CMK (cell line): ENCODE measurements at places on chromosomes 16 and 17.

- no peak for DNase-seq
Measured at GRCh38 chr17:6430769-6431168, 4.2 kb downstream of the AIPL1 start.

- no peak for DNase-seq
Measured at GRCh38 chr16:19419698-19420075, 2.0 kb downstream of the TMC5 start.

DNA sequence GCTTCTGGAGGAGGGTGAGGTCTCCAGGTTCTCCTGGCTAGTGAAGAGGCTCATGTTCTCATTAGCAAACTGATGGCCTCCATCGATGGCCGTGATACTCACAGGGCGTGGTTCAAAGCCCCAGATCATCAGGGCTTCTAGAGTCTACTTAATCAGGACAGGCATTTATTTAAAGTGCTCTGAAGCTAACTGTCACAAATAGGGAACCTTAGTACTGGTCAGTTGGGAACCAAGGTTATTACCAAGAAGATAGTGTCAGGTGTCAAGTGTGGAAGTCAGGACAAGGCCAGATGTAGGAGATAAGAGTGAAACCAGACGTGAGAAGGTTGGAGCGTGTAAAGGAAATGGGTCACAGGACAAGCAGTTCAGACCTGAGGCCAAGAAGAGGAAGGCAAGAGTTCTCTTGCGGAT is 56.9 kb downstream of the PIGL start:
- DNase-seq = no peak

DNA sequence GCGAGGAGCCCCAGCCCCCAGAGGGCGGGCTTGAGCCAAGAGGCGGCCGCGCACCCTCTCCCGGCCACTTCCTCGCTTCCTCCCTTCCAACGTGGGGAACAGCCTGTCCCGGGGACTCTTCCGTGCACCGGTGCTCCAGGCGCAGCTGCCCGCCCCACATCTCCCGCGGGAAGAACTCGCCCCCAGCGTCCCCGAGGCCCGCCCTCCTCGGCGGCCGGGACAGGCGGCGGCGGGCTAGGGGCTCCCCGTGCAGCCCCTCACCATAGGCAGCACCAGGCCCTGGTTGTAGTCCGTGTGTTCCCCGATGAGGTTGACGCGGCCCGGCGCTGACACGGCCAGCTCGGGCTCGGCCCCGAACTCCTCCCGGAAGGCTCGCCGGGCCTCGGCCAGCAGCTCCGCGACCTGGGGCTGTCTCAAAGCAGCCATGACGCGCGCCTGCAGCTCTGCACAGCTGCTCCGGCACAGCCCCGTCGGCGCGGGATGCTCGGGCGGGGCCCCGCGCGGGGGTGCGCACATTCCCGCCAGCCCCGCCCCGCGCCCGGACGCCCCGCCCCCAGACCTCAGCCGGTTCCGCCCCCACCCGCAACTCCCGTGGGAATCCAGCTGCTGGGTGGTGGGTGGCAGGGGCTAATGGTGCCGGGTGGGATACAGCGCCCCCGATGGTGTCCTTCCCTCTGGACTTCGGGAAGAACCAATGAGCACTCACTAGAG is at the start of gene GALK1:
Gene GALK1 (minus strand): TSS at position 482 of the 711 bp plus-strand sequence. CDS start 56 bp downstream, at position 426.
- no peak for DNase-seq

GRCh38 chr16:78431004-78431670 is 331.7 kb downstream of the WWOX start:
- no peak for DNase-seq

DNA sequence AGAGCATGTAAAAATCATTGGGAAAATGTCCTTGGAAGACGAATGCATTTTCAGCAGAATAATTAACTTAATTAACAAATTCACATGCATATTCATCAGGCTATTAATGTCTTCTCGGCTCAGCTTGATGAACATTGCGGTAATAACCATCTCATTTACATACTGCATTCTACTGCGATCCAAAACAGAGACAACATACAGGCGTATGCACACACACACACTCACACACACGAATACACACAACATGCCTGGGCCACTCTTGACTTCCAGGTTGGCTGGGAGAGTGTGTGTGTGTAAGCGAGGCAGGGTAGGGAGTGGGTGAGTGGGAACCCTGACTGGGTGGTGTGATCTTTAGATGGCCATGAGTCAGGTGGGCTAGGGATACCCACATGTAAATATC is 44.7 kb downstream of the NEUROD2 start:
- no peak for DNase-seq

DNA sequence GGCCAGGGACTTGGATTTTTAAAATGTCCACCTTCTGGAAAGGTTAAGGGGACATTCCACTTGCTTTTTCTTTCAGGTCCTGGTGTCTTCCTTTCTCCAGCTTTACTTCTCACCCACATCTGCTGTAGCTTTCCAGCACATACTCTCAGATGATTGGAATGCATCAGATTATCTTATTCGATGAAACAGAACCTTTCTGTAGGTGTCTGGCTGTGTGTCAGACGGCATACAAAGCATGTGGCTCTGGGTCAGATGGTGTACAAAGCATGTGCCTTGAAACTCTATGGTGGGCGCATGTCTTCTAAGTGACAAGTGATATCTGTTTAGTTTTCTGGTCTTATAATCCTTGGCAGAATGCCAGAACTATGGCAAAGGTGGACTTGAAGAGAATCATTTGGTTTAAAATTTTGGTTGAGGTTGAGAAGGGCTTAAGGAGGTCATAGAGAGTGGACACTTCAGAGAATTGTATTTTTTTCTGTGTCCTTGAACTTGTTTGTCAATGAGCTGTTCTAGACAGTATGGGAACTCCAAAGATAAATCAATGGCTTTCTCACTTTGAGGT is 125.3 kb downstream of the FTO start:
- DNase-seq = no peak

GRCh38 chr17:67635681-67636080 is 82.1 kb upstream of the NOL11 start:
- DNase-seq = no peak

- no peak for DNase-seq
Measured at GRCh38 chr16:48426244-48427141, 41.3 kb upstream of the SIAH1 start.

- DNase-seq = no peak
Measured at GRCh38 chr17:3739422-3740124, 15.9 kb downstream of the HASPIN start.

GRCh38 chr16:46811682-46812081 is 19.3 kb downstream of the C16orf87 start:
- no peak for DNase-seq

- DNase-seq = no peak
Measured at GRCh38 chr16:27824006-27824405, 239.5 kb downstream of the GSG1L start.

GRCh38 chr16:4617880-4618279 is 3.2 kb upstream of the UBALD1 start:
- no peak for DNase-seq

GRCh38 chr16:88475037-88475436 is 22.0 kb downstream of the ZFPM1 start:
- DNase-seq = no peak

DNA sequence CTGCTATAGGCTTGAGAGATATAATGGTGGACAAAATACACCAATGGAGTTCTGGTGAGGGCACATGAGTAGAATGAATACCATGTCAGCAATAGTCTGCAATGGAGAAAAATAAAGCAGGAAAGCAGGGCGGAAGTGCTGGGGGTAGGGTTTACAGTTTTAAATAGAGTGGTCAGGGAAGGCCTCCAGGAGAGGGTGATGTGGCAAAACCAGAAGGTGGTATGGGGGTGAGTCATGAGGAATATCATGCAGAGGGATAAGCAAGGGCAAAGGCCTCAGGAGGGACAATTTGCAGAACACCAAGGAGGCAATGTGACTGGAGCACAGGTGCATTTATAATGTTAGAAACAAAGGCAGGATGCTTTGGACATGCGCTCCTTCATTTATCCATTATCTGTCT is 102.0 kb downstream of the ITFG1 start:
- no peak for DNase-seq

DNA sequence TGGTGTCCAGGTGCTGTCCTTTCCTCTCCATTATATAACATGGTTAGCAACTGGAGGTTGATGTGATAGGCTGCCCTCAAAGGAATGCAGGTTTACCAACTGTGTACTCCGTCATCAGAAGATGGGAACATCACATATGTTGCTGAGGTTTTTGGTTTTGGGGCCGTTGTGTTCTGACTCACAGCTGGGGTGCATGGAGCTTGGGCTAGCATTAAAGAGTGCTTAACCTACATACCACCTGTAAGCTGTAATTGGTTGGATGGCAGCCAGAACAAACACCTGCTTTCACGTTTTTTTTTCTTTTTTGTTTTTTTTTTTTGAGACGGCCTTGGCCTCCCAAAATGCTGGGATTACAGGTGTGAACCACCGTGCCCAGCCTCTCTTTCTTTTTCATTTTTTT is 20.9 kb downstream of the TMEM11 start:
- DNase-seq = no peak

- no peak for DNase-seq
Measured at GRCh38 chr17:5931616-5932015, 138.6 kb upstream of the WSCD1 start.

DNA sequence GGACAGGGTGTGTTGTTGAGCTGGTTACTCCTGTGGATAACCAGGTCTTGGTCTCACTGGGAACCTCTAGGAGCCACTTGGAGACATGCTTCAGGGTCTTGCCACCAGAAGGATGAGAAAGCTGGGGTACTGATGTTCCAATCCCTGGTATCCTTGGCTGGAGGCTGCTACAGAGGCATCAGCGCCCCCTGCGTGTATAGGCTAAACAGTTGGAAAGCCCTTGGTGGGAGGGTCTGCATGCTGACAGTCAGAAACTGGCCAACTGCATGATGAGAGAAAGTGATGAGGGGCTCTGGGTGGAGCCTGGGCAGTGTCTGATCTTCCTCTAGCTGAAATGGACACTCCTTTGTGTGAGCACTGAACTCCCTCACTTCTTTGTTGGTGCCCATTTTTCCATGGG is 536.9 kb downstream of the XYLT1 start:
- DNase-seq = no peak

DNA sequence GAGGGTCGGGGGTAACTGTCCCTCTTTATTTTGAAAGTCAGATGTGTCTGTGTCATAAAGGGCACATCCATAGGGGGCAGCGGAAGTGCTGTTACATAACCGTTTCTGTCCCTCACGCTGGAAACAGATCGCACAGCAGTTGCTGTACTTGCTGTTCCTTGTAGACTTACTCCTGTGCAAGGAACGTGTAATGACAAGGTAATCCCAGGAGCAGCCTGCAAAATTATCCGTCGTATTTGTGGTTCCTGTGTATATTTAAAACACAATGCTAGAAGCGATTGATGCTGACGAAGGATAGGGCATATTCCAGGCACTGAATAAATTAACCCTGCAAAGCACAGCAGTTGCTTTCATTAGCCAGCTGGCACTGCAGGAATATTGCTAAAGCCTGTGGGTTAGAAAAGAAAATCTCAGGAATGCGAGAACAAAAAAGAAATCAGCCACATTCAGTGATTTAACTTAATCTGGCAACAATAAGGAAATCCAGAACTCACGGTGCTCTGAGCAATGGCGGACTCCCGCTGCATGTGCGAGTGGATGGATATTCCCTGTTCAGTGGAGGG is 76.2 kb downstream of the SPECC1 start:
- no peak for DNase-seq

DNA sequence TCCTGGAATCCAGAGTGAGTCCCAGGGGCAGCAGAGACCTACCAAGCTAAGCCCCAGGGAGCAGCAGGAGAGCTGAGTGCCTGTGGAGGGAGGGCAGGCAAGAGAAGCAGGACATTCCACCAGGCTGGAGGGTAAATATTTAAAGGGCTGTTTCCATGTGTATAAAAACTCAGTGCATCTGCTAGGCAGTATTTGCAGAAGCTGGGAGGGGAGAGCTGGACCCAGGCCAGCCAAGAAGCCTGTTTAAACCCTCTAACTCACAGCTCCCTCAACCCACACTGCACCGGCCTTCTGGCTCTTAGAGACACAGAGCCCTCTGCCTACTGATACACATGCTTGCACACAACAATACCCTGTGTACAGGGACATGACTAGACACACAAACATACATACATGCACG is 22.5 kb upstream of the TMEM132E start:
- no peak for DNase-seq

GRCh38 chr17:27390540-27390939 is 65.7 kb upstream of the KSR1 start:
- no peak for DNase-seq

DNA sequence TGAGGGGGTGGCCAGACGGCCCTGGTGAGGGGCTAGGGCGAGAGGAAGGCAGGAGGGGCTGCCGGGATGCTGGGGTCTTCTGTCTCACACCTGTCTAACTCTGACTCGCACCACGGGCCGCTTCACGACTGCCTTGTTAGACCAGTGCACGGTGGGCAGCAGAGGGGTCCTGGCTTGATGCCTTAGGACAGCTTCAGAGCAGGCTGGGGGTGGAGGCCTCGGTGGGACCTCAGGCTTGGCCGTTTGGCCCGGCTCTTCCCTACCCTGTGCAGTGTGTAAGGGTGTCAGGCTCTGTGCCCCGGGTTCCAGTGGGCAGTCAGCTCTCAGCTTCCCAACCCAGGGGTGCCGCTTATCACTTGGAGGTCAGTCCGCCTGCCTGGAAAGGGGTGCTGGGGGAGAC is 100.7 kb downstream of the OR1D5 start:
- DNase-seq = no peak

DNA sequence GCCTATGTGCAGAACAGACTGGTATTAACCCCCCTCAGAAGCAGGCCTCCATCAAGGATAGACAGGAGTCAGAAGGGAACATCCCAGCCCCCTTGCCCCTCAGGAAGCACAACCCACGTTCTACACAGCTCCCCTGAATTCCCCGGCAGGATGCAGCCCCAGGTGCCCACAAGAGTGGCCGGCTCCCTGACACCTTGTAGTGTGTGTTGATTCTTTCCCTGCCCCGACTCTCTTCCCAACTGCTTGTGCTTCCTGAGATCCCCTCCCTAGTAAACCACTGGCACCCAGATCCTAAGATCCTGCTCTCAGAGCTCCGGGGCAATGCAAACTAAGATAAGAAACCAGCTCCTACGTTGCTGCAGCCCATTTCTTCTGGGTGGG is 34.8 kb upstream of the LITAF start:
- DNase-seq = peak; percentile 52

- no peak for DNase-seq
Measured at GRCh38 chr17:59355702-59356325, 24.4 kb downstream of the YPEL2 start.

DNA sequence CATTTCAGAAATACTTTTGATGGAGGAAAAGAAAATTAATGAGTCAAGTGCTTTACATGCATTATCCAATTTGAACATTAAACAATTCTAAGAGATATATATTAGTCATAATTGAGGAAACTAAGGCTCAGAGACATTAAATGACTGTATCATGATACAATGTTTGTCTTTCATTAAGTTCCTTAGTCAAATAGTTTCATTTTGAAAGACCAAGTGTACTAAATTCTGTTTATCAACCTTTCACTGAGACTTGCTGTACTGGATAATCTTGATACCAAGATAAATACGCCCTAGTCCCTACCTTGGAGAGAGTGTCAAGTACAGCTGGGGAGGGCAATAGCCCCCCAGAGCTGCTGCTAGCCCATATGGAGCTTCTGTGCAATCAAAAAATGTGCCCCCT is 24.2 kb downstream of the TOM1L2 start:
- no peak for DNase-seq
